ENCODE measurements at places on chromosomes 6 and 20. TPM values are rescaled to one million over a fixed set of nuclear protein-coding genes. Genes with fewer than 3 reads are reported as not detected.

DNA sequence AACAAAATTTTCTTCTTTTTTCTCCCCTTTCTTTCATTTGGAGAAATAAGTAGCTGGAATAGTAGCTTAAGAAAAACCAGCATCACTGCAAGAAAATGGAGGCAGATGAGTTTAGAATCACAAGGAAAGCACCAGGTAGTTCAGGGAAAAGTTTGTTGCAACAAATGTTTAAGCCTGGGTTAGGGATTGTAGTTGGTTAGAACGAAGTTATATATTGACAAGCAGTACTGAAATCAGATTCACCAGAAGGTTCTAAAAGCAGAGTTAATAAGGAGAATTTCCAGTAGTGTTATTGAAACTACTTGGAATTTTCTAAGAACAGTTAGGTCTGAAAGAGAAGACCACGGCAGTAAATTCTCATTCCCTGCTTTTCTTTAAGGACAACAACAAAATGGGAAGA lies 70.2 kb downstream of the BMP2 start:
- DNase-seq, result no peak

- DNase-seq, result no peak
These were observed 229.7 kb upstream of the AGPAT4 start for GRCh38 chr6:161503570-161503969.

GMPR gene
- polyA plus RNA-seq, result 7.3 TPM

DNA sequence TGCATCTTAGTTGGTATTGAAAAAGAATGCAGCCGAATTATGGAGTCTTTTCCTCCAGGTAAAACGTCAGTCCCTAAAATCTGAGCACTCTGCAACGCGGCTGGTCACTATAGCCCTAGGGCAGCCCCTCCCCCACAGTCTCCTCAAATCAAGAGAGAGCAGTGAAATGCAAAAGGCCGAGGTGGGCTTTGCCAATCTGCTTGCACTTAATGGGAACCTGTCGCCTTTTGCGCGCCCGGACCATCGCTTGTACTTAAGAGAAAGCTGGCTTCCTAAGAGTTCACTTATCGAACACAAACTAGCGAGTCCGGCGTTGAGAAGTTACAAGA lies 447 bp downstream of the MCM3 start:
- DNase-seq, result no peak

Measured in BJ (cell line).